ENCODE measurements at places on chromosomes 7 and 10. TPM values are rescaled to one million over a fixed set of nuclear protein-coding genes. Genes with fewer than 3 reads are reported as not detected.

FGFR2 gene
- 106 TPM for polyA plus RNA-seq

LIPN gene
- polyA plus RNA-seq = not detected

C10orf53 gene
- polyA plus RNA-seq = not detected

ZPBP gene
- polyA plus RNA-seq = 0.50 TPM

- DNase-seq = no peak
These were observed 162.5 kb downstream of the GPR37 start for GRCh38 chr7:124603066-124603465.

DNA sequence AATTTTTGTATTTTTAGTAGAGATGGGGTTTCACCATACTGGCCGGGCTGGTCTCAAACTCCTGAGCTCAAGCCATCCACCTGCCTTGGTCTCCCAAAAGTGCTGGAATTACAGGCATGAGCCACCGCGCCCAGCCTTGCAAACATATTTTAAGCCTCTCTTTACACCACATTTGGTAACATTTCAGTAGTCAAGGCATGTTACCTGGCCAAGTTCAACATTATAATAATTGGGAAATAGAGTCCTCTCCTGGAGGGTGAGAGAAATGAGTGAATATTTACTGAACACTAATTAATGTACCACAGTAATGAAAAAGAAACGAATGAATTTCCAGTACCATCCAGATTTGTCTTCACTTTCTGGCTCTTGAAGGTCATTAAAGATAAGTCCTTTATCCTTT is 10.0 kb upstream of the CNOT4 start:
- no peak for DNase-seq

DNA sequence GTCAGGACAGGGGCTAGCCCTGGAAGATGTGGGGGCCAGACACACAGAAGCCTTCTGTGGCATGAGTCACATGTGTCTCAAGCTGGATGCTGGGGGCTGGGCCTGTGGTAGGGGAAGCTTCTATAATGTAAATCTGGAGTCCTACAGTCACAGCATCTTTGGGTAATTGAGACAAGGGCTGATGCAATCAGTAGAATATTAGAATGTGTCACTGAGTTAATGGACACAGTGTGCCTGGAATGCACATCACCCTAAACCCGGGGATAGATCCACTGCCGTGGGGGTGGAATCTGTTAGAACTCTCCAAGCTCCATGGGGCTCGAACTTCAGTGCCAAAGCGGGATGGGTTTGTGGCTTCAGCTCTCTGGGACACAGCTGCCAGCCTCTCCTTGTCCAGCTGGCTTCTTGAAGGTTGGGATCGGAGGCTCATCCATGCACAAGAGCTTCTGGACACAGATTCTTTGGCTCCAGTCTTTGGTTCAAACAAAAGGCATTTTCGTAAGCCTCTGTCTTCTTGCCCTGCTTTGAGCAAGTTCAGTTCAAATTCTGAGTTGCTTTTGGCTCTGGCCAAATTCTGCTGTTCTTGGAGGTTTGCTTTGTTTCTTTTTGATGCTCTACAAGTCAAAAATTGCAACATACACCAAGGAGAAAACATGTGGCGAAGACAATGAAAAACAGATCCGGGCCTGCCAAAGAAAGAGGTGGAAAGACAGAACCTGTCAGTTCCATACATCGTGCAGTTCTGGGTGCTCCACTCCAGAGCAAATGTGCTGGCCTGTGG is 194.8 kb upstream of the ZNF32 start:
- DNase-seq = no peak

- DNase-seq = no peak
These were observed 112.3 kb downstream of the SPDYE5 start for GRCh38 chr7:75604408-75604807.

DNA sequence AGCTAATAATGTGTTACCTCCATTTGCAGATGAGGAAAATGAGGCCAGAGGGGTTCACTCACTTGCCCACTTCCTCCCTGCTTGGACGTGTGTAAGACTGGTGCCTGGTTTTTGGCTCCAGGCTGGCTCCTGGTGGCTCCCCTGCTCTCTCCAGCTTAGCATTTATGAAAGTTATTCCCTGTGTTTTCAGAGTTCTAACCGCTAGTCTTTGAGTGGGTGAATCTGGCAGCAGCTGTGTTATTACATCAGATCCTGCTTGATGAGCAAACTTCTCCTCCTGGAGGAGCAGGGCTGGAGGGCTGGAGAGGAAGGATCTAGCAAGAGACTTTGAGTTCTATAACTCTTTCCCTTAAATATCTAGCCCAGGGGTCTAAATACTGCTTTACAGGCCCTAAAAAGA is 80.9 kb upstream of the AGBL3 start:
- no peak for DNase-seq

DNA sequence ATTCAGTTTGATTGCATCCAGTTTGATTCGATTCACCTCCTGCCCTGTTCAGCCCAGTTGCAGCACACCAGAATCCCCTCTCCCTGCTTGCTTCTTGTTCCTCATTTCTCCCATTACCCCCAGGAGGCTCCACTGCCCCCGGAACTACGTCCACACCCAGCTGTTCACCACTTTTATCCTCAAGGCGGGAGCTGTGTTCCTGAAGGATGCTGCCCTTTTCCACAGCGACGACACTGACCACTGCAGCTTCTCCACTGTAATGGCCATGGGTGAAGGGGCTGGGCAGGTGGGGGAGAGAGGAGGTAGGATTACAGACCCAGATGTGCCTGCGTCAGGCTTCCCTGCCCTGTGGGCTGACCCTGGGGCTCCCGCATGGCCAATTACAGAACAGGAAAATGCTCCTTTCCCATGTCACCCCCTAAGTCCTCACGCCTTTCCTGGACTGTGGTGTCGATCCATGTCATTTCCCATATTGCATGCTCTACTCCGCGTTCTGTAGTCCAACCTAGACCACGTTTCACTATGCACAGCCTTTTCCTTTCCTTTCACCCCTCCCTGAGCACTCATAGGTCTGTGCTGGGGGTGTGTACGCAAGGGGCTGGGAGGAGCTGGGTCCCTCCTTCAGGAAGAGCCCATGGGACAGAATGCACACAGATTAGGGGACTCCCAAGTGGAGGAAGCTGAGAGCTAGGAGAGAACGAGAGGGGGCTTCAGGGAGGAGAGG is 8.2 kb downstream of the GHRHR start:
- DNase-seq = no peak

DNA sequence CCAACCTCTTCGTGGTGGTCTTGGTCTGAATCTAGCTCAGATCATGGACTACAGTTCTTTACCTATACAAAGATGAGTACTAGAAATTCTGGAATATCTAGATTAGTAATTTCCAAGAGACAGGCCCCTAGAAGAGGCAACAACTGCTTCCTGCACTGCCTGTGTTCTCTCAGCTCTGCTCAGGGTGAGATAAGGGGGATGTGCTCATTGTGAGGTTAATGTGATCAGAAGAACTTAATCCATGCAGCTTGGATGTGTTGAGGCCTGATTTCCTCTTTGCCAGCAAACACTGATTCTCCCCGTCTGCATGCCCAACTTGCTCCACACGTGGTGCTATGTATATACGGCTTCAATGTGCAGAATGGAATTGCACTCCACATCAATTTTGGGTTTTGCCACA is 268.0 kb downstream of the PHTF2 start:
- DNase-seq = no peak

DNA sequence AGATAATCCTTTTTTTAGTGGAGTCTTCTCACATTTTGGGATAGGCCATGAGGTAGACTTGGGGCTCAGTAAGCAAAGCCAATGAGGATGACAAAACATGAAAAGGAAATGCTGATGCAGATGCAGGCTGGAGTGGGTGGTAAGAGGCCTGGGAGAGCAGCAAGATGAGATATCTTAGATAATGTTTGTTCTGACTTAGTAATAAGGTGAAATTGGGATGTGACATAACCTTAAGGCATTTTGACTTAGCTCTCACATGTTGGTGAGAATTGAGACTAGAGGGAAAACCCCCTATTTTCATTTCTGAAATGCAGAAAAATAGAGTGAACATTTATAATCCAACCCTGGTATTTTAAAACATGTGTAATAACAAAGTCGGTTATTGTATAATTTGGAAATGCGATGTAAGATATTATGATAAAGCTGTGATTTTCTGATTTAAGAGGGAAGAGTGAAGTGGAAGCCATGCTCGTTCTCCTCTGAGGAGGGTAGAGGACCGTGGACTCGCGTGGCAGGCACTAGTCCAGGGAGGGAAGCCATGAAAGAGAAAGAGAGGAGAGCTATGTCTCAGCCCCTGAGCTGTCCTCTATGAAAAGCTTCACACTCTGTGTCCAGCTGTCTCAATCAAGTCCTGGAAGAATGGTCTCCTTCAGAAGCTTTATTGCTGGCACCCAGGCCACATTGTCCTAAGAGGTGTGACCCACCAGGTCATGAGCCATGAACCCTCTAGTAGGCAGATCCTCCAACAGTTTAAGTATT is 57.3 kb downstream of the ST7 start:
- no peak for DNase-seq

- DNase-seq = no peak
These were observed 152.5 kb downstream of the LCOR start for GRCh38 chr10:96984541-96985131.

DNA sequence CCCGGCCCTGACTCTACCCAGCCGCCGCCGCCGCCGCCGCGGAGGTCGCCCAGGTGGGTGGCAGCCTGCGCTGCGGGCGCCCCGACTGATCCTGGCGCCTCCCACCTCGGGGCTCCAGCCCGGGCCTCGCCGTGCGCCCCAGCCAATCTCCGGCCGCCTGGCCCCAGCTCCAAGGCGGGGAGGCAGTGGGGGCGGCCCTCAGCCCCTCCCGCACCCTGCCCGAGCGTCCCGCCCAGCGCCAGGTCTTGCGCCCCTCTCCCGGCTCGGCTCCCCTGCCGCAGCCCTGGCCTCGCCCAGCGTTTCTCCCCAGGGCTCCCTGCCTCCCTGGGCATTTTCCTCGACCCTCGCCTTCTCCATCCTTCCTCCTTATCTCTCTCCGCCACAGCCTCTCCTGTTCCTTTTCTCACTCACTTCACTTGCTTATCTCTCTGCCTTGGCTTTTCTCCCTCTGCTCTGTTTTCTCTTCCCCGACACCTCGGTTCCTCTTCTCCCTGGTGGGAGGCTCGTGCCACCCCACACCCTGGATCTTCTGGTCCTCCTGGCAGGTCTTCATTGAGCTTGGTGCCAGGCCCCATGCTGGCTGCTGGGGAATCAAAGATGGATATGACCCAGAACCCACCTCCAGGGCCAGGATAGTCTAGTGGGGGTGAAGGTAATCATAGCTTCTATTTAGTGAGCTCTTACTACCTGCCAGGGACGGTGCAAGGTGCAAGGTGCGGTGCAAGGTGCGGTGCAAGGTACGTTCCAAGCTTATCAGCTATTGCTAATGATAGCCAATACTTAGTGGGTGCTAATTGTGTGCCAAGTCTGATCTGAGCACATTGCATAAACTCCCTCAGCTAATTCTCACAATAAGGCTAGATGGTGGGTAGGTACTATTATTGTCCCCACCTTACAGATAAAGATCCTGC is at the start of gene SFRP5:
Gene SFRP5 (minus strand): TSS at position 87 of the 911 bp plus-strand sequence. CDS start 166 bp downstream, outside the sequence.
- no peak for DNase-seq

- no peak for DNase-seq
These were observed 296.1 kb downstream of the CDK14 start for GRCh38 chr7:90892213-90892612.

GRCh38 chr10:125684581-125684980 is 1.6 kb upstream of the TEX36 start:
- no peak for DNase-seq

DNA sequence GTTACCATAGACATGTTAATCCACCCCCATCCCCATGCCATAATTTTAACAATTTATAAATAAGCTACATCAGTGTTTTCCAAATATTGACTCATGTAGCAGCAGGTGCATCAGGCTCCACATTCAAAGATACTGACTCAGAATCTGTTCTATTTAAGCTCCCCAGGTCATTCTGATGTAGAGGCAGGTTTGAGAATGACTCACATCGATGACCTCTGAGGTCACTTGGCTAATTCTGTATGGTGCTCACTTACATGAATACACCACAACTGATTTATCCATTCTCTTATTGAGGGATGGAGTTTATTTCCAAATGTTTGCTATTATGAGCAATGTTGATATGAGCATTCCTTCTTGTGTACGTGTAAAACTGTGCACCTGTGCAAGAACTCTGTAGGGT is 1159.0 kb downstream of the TYW1 start:
- DNase-seq = no peak

DNA sequence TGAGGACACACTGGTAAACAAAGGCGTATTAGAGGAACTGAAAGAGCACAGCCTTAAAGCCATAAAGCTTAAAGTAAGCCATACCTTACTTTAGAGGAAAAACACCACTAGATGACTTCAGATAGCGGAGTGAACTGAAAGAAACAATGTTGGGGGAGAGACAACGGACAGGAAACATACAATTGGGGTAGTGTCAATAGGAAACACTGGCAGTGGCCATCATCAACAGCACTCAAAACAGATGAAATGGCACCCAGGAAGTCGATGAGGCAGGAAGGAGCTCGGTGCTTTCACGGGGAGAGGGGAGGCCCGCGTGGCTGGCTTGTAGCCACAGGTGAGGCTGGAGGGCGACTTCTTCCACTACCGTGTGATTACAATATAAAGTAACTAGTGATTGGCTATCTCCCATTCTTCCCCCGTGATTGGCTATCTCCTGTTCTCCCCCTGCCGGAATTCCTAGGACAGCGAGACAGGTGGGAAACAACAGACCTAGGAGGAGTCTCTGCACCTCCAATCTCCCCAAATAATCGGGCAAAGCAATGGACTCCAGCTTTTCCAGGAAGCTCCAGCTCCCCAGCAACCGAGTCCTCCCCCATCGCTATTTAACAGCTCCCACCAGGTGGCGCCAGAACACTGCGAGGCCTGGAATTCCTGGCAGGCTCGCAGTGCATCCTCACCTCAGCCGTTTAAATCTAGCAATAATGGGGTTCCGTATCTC is 2.4 kb upstream of the TAS2R38 start:
- DNase-seq = peak; percentile 63

DNA sequence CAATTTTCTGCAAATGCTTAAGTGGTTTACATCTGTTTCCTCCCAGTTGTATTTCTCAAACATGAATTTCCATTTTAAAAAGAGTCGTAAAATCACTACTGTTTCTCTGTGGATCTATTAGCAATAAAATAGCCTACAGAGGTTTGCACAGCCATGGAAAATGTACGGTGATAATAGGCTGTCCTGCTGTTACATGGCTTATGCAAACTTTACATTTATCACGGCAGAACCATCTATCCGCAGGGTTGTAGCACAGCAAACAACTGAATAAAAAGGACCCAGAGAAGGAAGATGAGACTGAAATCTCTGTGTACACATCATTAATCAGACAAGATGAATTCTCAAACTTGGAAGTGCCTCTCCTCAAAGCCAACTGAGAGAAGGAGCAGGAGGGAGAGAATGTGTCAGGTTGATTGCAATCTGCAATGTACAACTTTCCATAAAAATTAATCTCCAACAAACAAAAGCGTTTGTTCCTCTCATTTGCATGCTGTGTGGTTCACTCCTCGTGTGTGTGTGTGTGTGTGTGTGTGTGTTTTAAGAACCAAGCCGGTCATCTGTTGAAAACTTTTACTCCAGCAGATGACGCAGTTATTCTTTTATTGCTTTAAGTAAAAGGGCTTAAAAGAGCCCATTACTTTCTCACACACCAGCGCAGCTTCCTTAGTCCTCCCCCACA is 279.3 kb downstream of the SKAP2 start:
- no peak for DNase-seq

DNA sequence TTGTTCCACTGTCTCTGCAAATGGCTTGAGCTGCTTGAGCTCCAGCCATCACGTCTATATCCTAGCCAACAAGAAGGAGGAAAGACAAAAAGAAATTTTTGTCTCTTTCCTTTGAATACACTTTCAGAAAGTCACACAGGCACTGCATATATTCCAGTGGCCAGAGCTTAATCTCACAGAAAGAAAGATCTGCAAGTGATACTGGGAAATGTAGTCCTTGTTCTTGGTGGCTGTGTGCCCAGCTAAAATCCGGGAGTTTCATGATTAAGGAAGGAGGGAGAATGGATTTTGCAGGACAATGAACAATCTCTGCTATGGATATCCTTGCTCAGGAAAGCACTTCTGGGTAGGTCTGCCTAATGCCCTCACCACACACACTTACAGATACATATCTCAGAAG is 19.5 kb upstream of the DLG5 start:
- DNase-seq = no peak

All from left renal pelvis (tissue), 4 donors.